HS-27A (cell line): ENCODE measurements at places on chromosomes 13 and 19.

DNA sequence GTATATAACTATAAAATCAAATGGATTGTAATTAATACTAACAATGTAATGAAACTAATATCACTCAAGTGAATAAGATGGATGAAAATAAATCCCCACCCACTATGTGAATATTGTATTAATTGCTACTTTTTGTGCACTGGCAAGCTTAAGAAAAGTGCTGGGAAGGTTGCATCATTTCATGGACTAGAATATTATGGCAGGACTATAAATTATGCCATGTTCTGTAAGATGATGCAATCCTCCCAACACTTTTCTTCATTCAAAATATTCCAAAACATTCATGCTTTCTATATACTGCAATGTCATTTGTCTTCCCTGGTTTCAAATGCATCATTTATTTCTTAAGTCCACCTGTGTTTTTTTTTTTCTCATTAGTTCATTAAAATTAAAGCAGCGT is 457.6 kb upstream of the GPC6 start:
- DNase-seq: no peak

DNA sequence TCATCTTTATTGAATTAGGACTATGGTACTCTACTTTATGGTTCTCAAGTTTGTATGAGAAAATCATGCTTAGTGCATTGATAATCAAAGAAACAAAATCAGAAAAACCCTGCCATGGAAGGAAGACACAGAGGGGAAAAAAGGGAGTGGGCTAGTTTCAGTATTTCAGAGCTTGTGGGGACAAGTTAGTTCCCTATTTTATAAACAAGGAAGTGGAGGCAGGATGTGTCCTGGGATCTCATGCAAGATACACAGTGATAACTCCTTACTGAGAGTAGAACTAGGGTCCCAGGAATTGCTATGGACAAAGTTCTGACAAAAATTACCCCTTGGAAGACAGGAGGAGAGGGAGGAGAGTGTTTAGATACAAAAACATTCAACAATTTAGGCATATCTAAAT is 1277.3 kb downstream of the UQCRFS1 start:
- no peak for DNase-seq

DNA sequence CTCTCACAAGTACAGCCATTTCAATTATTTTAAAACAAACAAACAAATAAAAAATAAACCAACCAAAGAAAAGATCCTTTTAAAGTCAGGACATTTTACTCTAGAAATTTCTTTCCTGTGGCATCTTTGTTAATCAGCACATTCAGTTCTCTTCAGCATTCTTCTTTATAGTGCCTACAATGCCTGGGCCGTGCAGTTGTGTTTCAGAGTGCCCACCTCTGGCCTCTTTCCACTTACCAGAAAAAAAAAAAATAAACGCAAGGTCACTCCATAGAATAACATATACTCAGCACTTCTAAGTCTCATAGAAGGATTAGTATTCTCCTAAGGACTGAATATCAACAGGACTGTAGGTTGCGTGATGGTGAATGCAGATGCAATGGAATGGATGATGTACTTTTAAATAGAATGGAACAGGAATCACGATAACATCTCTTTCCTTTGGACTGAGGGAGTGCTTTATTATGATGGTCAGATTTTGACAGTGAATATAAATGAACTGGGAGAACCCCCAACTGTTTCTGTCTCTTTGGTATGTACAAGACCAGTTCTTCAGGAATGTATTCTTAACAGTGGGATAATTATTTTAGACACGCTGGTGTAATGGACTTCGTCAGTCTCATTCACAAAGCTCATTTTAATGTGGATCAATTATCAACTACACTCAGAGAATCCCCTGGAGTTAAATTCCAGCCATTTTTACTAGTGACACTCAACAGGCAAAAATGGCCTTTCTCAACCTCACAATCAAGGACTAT is 125.0 kb upstream of the NBEA start:
- no peak for DNase-seq

DNA sequence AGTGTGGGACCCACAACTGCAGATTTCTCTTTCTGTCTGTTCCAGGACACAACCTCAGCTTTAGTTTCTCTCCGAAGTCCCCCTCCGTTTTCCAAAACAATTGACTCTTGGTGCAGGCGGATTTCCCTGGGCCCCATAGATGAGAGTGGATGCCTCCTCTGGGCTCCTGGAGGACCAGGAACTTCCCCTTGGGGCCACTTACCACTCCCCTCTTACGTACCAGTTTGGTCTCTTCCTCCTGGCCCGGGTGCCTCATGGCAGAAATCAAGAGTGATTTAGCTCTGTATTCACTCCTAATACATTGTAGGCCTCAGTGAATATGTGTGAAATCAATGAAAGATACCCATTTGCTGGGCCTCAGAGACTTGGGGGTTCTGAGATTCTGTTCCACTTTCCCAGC is 34.4 kb downstream of the PPP2R1A start:
- no peak for DNase-seq

DNA sequence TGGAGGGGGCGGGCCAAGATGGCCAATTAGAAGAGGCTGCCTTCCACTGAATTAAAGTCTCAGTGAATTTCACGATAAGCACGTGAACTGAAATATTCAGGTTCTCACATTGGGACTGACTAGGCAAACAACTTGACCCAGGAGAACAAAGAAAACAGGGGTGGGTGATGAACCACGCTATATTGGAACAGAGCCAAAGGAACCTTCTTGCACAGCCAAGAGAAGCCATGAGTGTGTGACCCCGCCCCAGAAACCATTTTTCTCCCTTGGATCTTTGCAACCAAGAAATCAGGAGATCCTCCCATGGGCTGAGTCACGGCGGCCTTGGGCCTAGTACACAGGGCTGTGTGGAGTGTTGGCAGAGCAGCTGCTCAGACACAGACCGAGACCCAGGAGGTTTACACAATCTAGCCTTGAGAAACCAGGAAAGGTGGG is 36.8 kb downstream of the ERICH4 start:
- DNase-seq: no peak

DNA sequence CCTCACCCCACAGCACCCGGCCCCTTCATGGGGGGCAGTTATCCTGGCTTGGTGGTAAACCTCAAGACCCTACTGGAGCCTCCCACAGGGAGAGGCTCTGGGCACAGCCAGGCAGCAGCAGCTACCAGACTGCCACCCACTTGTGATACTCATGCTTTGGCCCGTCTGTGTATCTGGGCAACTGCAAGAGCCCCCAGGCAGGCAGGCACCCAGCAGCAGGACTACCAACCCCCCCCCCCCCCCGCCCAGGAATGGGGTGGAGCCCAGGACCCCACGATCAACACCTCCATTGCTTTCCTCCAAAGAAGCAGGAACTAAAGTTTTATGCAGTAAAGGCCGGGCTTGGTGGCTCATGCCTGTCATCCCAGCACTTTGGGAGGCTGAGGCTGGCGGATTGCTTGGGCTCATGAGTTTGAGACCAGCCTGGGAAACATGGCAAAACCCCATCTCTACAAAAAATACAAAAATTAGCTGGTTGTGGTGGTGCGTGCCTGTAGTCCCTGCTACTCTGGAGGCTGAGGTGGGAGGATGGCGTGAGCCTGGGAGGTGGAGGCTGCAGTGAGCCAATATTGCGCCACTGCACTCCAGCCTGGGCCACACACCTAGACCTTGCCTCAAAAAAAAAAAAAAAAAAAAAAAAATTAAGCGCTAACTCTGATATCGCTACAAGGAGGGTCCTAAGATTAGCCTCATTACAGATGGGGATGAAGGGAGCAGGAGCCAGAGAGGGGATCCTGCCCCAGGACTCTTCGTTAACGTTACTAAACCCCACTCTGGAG is 1.1 kb upstream of the LYL1 start:
- DNase-seq: no peak

GRCh38 chr13:51960766-51961165 is 50.5 kb downstream of the ATP7B start:
- no peak for DNase-seq

- DNase-seq: no peak
Measured at GRCh38 chr13:23848019-23848418, 41.2 kb downstream of the MIPEP start.

- DNase-seq: no peak
Measured at GRCh38 chr19:15250640-15250993, 18.4 kb upstream of the EPHX3 start.

- DNase-seq: no peak
Measured at GRCh38 chr13:50384724-50385123, 369.5 kb downstream of the KCNRG start.

DNA sequence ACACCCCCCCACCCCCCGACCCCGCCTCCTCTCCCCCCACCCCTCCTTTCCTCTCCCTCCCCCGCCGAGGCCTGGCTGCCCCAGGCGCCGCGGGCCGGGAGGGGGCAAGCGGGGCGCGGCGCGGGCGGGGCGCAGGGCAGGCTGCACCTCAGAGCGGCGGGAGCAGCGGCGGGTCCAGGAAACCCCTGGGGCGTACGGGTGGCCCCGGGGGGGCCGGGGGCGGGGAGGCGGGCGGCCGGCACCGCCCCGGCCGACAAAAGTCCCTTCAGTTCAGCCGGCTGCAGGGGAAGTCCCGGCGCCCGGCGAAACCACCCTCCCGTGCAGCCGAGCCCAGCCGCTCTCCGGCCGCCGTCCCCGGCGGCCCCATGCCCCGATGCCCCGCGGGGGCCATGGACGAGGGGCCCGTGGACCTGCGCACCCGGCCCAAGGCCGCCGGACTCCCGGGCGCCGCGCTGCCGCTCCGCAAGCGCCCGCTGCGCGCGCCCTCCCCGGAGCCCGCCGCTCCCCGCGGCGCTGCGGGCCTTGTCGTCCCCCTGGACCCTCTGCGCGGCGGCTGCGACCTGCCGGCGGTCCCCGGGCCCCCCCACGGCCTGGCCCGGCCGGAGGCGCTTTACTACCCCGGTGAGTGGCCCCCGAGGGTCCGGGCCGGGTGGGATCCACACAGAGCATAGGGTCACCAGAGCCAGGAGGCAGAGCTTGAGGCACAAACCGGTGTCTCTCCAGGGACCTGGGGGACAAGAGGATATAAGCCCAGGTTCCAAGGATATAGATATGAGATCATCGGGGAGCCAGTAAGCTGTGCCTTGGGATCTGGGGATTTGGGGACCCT is at the start of gene BCL3:
TSS of gene BCL3 (plus strand) at position 283 of the 829 bp plus-strand sequence. CDS start at position 366, 83 bp downstream.
- no peak for DNase-seq

DNA sequence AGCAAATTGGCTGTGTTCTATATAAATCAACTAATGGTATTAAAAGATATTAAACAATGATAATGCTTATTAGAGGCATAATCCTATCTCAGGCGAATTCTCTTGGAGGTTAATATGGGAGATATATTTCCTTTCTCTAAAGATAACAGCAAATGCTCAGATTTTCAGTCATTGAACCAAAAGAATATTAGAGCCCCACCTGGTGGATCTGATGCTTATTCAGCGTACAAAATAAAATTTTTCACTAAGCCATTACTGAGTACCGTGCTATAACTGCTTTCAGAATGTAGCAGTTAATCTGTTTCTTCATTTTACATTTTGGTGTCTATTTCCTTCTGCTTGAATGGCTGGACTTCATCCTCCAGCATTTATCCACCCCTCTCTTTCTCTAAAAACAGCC is 143.3 kb upstream of the IPO5 start:
- no peak for DNase-seq

- no peak for DNase-seq
Measured at GRCh38 chr19:925087-925525, 729 bp upstream of the ARID3A start.

DNA sequence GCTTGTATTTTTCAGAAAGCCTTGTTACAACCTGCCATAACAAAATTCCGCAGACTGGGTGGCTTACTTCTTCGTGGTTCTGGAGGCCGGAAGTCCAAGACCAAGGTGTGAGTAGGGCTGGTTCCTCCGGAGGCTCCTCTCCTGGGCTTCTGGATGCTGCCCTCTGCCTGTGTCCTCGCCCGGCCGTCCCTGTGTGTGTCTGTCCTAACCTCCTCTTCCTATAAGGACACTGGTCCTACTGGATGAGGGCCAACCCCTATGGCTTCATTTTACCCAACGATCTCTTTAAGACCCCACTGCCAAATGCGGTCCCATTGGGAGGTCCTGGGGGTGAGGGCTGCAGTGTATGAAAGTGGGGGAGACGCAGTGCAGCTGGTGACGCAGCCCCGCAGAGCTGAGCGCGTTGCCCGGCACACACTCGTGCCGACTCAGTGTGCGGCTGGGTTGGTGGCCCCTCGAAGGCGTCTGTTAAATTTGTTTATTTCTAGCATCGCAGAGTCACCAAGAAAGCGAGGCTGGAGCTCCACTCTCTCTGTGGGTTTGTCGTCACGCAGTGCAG is 116.7 kb downstream of the SOX1 start:
- no peak for DNase-seq

DNA sequence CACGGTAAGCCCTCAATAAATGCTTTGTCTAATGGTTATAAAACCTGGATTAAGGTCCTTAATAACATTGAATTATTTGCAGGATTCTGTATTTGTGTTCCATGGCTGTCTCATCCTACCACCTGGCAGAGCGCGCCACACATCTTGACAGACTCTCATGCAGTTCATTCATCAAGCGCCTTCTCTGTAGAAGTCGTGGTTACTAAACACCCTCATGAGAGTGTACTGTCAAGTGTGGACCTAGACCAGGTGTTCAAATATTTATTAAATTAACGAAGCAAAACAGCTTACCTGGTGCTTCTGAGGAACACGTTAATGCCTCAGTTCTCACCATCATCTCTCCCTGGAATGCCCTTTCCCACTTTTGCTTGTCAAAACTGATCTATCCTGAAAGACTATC is 13.1 kb upstream of the FBXL3 start:
- DNase-seq: no peak

GRCh38 chr19:34960940-34961679 is 2.9 kb downstream of the ZNF792 start:
- no peak for DNase-seq

GRCh38 chr19:7915250-7916102 is 846 bp downstream of the TGFBR3L start:
- no peak for DNase-seq

GRCh38 chr19:39318690-39319089 is 2.0 kb downstream of the LRFN1 start:
- DNase-seq: no peak

- DNase-seq: no peak
Measured at GRCh38 chr13:24348385-24348784, 39.0 kb downstream of the C1QTNF9 start.

DNA sequence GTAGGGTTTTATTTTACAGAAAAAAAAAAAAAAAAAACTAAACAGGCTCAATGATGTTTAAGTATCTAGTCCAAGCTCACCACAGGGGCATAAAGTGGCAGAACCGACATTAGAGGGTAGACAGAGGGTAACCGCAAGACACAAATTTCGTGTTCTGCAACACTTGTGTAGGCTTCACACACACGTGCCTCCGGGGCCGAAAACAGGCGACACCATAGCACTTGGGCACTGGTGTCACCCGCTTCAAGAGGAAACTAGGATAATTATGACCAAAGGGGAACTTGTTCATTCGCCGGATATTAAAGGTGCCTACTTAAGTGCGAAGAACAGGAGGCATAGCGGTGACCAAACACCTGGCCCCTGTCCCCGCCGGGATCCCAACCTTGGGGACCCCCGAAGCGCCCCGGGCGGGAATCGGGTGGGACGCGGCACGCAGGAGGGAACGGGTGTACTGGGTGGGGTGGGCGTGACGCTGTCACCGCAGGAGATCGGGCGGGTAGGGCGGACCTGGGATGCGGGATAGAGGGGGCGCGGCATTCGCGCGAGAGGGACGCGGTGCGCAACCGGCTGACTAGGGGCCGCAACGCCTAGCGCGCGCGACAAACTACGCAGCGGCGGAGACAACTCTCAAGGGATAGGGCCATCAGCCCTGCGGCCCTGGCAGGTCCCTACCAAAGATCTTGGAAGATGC is 558 bp downstream of the MZT1 start:
- DNase-seq: no peak
